HFFc6 (cell line): ENCODE measurements at places on chromosomes 6 and 20. TPM values are rescaled to one million over a fixed set of nuclear protein-coding genes. Genes with fewer than 3 reads are reported as not detected.
A peak's percentile ranks its signal among the peaks of the same experiment; 100 is the strongest.

Gene FOXC1
- 16.5 to 16.9 TPM (median 16.6 TPM) in 3 replicates for total RNA-seq

Gene KCNG1
- 3.6 to 5.0 TPM (median 5.0 TPM) in 3 replicates for total RNA-seq

Gene KIF13A
- total RNA-seq, result 65.4 and 66.0 TPM in 2 replicates

Gene SAMD10
- total RNA-seq, result 1.8 to 3.2 TPM (median 2.4 TPM) in 3 replicates

Gene SSTR4
- not detected in 3 replicates for total RNA-seq

Gene IPCEF1
- total RNA-seq, result not detected in 2 replicates

Gene NMBR
- total RNA-seq, result 0.39 TPM in 1 of 3 replicates, not detected in the others

Gene EEF1A2
- total RNA-seq, result 1.6 to 7.1 TPM (median 4.0 TPM) in 3 replicates

DNA sequence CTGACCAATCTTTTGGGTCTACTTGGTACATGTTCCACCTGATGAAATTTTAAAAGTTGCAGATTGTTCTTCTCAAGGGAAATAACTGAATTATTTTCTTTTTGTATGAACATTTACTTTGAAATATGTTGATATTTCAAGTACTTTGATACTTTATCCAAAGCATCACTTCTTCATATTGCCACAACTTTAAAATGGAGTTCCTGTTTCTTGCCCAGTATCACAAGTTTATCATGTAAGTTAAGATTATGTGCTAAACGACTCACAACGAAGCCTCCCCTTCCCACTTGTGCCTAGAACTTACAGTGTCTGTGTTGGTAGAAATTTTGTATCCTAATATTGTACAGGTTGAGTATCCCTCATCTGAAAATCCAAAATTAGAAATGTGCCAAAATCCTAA is 108.4 kb downstream of the ARID1B start:
- H3K4me3 ChIP-seq, result no peak overlapping the region
- H3K4me1 ChIP-seq, result peaks cover 24% of the 10 kb centered on the region
- H3K27me3 ChIP-seq, result no peaks in the 10 kb centered on the region; the same call in 1 of the 2 replicates

GRCh38 chr6:155260686-155261085 is 3.1 kb upstream of the CLDN20 start:
- H3K4me1 ChIP-seq, result peaks cover 49% of the 10 kb centered on the region
- no peak for DNase-seq
- H3K27ac ChIP-seq, result peak overlapping the region; percentile 10; the same call in 1 of the 2 replicates

- DNase-seq, result no peak
- H3K4me1 ChIP-seq, result peaks cover 21% of the 10 kb centered on the region
- H3K27me3 ChIP-seq, result no peaks in the 10 kb centered on the region
These were observed 1349.3 kb downstream of the GRIK2 start for GRCh38 chr6:102742754-102743356.

DNA sequence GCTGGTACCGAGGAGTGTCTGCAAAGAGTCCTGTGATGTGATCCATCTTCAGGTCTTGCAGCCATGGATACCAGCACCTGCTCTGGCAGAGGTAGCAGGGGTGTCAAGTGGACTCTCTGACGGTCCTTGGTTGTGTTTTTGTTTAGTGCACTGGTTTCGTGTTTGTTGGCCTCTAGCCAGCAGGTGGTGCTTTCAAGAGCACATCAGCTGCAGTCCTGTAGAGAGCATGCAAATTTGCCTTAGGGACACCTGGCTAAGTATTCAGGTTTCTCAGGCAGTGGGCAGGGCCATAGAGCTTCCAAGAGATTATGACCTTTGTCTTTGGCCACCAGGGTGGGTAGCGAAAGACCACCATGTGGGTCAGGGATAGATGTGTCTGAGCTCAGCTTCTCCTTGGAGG is 14.5 kb upstream of the RGS17 start:
- no peak overlapping the region for H3K27ac ChIP-seq
- H3K4me1 ChIP-seq, result no peaks in the 10 kb centered on the region
- DNase-seq, result no peak
- no peak overlapping the region for H3K4me3 ChIP-seq
- no peaks in the 10 kb centered on the region for H3K36me3 ChIP-seq
- H3K27me3 ChIP-seq, result peaks cover 25% of the 10 kb centered on the region

GRCh38 chr20:4875578-4876067 is 125.7 kb downstream of the SLC23A2 start:
- H3K4me3 ChIP-seq, result no peak overlapping the region
- H3K4me1 ChIP-seq, result no peaks in the 10 kb centered on the region
- no peak for DNase-seq

DNA sequence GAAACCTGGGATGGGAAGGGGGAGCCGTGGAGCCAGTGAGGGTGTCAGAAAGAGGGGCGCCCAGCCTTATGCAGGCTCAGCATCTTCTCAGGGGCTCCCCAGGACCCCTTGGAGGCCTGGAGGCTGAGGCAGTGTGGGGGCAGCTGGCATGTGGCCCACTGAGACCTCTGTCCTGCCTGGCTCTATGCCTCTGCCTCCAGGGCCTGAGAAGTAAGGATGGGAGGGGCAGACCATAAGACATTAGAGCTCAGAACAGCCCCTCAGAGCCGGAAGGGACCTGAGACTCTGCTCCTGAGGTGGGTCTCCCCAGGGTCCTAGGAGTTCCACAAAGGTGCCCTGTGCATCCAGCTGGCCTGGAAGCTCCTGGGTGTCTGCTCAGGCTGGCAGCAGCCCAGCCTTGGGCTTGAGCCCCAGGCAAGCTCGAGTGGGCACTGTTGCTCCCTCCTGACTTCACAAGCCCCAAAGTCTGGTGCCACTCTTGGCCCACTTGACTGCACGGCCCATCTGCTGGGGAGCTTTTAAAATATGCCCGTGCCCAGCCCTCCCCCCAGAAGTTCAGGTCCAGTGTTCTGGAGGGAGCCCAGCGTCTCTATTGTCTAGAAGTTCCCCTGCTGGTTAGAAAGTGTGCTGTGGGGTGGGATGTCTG is 126.8 kb downstream of the GRM4 start:
- DNase-seq, result no peak
- H3K4me3 ChIP-seq, result no peak overlapping the region
- no peaks in the 10 kb centered on the region for H3K36me3 ChIP-seq
- no peaks in the 10 kb centered on the region for H3K4me1 ChIP-seq

DNA sequence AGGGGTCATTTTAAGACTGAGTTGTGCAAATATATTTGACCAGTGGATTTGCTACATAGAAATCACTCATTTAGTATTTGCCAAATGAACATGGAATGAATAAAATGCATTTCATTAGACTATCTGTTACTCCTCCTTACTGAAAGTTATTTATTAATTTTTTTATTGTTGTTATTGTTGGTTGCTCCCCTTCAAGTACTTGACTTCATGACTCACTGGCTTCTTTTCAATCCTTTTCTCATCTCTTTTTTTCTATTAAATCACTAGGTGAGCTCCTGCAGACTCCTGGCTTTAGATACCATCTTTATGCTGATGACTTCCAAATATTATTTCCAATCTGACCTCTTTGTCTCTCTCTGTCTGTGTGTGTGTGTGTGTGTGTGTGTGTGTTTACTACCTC is 192.2 kb upstream of the FAM83B start:
- H3K4me1 ChIP-seq, result no peaks in the 10 kb centered on the region
- H3K36me3 ChIP-seq, result no peaks in the 10 kb centered on the region
- no peak for DNase-seq
- H3K27ac ChIP-seq, result no peak overlapping the region
- no peak overlapping the region for H3K4me3 ChIP-seq
- no peaks in the 10 kb centered on the region; the same call in 1 of the 2 replicates for H3K27me3 ChIP-seq

DNA sequence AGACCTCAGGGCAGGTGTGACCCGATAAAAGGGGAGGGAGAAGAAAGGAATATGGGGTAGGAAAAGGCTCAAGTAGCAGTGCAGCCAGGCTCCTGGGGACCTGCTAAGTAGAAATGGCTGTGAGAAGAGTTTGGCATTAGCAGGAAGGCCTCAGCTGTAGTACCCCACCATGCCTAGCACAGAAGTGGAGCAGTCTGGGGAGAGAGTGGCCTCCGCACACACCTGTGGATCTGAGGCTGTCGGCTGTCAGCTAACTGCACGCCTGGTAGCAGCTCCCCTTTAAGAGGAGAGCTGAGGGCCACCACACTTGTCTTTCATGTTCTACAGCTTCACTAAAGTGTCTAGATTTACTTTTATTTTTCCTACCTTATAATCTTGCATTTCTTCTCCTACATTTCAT is 24.6 kb downstream of the PDE7B start:
- no peak overlapping the region for H3K4me3 ChIP-seq
- peaks cover 51% of the 10 kb centered on the region for H3K4me1 ChIP-seq
- no peaks in the 10 kb centered on the region for H3K36me3 ChIP-seq
- no peaks in the 10 kb centered on the region for H3K27me3 ChIP-seq
- H3K27ac ChIP-seq, result no peak overlapping the region

DNA sequence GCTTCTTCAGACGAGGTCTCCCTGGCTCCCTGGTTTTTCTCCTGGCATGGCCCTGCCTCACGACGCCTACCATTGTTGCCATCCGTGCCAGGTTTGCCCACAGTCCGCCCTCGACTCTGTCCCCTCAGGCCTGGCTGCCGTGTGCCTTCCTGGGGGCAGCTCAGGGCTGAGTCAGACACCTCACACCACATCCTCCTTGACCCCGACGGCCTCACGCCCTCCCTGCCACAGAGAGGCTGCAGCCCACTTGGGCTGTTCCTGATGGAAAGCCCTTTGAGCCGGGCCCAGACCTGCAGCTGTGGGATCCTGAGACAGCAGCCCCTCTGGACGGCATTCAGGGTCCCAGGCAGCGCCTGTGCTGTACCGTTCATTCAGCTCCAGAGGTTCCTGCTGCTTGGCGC is 108.3 kb downstream of the PSMB1 start:
- no peak for DNase-seq
- H3K27ac ChIP-seq, result no peak overlapping the region
- H3K36me3 ChIP-seq, result no peaks in the 10 kb centered on the region

DNA sequence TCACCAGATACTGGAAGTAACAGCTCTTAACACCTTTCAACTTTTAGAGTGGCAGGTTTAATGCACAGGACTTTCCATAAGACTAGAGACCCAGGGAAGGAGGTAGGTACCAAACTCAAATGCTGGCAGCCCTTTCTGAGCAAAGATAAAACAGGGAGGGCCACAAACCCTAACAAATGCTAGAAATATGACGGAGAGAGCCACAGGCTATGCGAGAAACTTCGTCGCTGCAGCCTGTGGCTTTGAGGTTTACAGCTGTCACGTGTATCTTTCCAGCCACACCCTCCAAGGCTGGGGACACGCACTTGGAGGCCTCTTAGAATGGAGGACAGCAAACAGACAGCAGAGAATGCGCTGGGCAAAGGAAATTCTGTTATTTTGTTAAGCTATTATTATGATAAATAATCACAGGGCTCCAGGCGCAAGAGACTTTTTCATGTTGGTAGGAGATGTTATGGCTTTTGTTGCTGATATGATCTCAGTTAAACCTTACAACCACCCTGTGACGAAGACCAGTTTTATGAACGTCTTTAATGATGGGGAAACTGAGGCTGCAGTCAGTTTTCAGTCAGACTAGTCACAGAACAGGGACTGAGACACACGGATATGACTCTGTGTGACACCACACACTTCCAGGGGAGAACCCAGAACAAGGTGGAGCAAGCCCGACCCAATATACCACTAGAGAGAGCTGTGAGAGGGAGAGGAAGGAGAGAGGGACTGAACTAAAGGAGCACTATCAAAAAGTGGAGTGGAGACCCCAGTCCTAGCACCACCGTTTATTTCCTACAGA is 2.0 kb downstream of the TRAM2 start:
- peaks cover 50% of the 10 kb centered on the region for H3K36me3 ChIP-seq
- H3K4me3 ChIP-seq, result peak overlapping the region; percentile 100
- H3K27ac ChIP-seq, result peak overlapping the region; percentile 96

DNA sequence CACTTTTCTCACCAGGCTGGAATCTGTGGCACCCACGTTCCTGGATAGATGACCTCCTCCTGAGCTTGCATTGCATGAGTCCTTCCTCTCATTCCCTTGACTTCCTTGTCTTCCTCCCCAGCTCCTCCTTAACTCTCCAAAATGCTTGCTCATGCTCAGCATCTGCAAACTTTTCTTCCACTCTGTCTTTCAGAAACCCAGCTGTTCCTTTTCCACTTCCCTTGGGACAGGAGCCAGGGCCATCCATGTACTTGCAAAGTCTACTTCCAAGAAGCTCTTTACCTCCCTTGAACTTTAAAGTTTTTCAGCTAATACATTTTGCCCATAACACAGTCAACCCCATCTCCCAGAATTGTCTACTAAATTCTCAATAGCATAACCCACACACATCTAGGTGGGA is 861.7 kb downstream of the QKI start:
- no peak for DNase-seq
- H3K27me3 ChIP-seq, result no peaks in the 10 kb centered on the region
- H3K4me3 ChIP-seq, result no peak overlapping the region
- no peak overlapping the region for H3K27ac ChIP-seq

DNA sequence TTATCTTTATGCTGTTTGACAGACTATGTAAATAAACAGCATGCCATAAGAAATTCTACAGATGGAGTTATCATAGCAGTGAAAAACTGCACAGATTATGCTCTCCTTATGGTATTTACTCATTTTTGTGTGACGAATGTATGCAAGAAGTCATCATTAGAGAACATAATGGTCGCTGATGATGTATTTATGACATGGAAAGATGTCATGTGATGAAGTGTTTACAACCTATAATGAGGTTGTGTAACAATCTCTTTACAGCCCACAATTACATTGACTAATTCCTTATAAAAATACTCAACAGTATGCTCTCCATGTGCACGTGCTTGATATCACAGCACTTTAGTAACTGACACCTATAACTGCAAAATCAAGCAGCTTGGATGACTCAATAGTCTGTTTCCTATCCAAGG is 192.4 kb downstream of the BMP2 start:
- H3K36me3 ChIP-seq, result no peaks in the 10 kb centered on the region; the same call in 1 of the 2 replicates
- no peak overlapping the region for H3K4me3 ChIP-seq
- DNase-seq, result no peak
- no peak overlapping the region for H3K27ac ChIP-seq
- H3K27me3 ChIP-seq, result no peaks in the 10 kb centered on the region

- peak overlapping the region; percentile 64 for H3K4me3 ChIP-seq
- H3K27me3 ChIP-seq, result peaks cover 3% of the 10 kb centered on the region; the same call in 1 of the 2 replicates
- peaks cover 43% of the 10 kb centered on the region for H3K4me1 ChIP-seq
- H3K36me3 ChIP-seq, result peaks cover 24% of the 10 kb centered on the region
These were observed 286.5 kb upstream of the PRND start for GRCh38 chr20:4435225-4435624.

DNA sequence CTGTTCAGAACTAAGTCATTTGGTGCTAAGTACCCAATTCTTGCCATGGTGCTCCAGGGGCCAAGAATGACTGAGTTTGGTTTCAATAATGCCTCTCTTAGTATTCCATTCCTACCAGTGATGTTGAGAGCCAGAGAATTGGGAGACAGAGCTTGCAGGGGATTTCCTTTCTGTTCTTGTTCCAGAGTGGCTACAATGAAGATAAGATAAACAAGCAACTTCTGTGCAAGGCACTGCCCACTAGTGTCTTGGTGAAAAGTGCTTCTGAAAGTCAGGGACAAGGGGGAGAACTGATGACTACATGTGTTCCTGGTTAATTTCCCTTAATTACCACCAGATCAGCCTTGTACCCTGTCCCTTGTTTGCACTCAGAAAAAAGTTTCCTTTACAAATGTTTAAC is 421.6 kb downstream of the BCKDHB start:
- no peak for DNase-seq
- peaks cover 27% of the 10 kb centered on the region for H3K4me1 ChIP-seq
- H3K4me3 ChIP-seq, result no peak overlapping the region
- H3K27me3 ChIP-seq, result no peaks in the 10 kb centered on the region; the same call in 1 of the 2 replicates
- H3K36me3 ChIP-seq, result no peaks in the 10 kb centered on the region
